GM10248 (cell line): ENCODE measurements at places on chromosomes 16 and 17.
A peak's percentile ranks its signal among the peaks of the same experiment; 100 is the strongest.

DNA sequence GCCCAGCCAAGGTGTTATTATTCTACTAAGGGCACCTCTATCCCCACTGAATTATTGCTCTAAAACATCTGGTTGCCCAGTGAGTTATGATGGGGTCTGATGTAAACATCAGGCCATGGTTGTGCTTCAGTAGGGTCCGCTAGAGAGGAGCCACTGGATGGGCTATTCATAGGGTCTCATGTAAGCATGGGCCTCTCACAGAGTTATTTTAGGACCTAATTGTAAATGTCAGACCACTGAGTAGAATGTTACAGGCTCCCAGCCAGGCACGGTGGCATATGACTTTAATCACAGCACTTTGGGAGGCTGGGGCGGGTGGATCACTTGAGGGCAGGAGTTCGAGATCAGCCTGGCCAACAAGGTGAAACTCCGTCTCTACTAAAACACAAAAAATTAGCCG, 5.3 kb downstream of the RAPGEFL1 start:
- no peak for DNase-seq

GRCh38 chr17:38874505-38875400, 4.9 kb downstream of the LASP1 start:
- DNase-seq: no peak

DNA sequence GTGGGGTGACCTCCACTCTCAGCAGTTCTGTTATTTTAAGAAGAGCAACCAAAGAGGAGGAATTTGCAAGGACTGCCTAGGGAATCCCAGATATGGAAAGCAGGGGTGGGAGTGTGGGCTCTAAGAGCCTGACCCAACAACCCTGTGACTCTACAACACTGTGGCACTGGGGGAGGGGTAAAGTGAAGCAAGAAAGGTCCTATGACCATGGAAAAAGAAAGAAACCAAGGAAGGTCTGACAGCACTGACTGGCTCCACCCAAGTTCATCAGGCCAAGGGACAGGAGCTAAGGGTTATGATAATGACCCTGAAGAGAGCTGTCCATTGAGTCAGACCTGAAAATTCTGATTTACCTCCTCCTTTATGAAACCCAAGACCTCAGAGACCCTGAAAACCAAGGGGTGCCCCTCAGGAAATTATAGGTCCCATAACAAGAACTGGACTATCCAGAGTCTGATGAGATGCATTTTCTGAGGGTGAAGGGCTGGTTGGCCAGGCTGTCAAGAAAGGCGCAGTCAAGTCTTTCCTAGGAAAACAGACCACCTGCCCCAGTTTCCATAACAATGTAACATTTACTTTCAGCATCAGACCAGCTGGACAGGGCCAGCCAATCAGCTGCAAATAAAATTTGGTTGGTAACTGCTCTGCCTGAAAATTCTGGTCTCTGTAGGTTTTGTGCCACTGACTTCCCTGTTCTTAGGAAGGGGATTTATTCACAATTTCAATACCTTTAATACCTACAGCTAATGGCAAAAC, 53.8 kb upstream of the MTMR4 start:
- no peak for DNase-seq

GRCh38 chr17:66837885-66838665, 3.2 kb downstream of the CACNG5 start:
- DNase-seq: no peak

DNA sequence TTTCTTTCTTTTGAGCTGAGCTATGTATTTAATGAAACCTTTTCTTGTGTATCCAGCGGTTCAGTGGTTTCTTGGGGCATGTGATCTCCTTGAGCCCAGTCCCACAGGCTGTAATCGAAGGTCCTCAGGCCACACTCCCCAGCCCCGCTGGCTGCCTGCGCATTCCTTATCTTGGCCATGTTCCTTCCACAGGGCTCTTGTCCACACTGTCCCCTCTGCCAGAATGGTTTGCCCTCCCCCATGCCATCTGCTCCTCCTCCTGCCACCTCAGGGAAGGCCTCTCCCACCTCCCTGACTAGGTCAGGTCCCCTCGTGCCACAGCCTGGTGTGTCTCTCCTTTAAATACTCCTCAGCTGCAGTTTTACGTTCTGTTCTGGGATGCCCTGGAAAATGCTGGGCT, 12.1 kb upstream of the NLRC5 start:
- no peak for DNase-seq

- no peak for DNase-seq
These were observed 171.8 kb upstream of the GSE1 start for GRCh38 chr16:85441189-85441889.

- DNase-seq: no peak
These were observed at the start of gene ZACN for GRCh38 chr17:76078860-76079534. ZACN (plus strand) TSS chr17:76079182; CDS start chr17:76079265, 83 bp downstream.

DNA sequence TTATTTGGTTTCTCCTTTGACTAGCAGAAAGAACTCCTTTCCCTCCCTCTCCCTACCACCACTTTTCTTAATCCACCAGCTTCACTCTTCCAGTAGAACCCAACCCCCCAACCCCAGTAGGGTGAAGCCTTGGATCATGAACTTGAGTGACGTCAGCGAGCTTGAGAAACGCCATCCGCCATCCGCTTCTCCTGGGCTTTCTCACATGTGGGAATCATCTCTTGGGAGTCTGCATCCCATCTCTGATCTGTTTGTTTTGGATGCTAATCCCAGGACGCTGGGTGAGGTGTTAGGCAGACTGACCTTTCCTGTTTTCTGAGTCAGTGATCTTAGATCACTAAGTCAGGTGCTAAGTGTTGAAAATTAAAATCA, 16.0 kb upstream of the SOX9 start:
- no peak for DNase-seq

- DNase-seq: peak; percentile 80
These were observed 2.5 kb downstream of the TBX21 start for GRCh38 chr17:47735536-47736011.

DNA sequence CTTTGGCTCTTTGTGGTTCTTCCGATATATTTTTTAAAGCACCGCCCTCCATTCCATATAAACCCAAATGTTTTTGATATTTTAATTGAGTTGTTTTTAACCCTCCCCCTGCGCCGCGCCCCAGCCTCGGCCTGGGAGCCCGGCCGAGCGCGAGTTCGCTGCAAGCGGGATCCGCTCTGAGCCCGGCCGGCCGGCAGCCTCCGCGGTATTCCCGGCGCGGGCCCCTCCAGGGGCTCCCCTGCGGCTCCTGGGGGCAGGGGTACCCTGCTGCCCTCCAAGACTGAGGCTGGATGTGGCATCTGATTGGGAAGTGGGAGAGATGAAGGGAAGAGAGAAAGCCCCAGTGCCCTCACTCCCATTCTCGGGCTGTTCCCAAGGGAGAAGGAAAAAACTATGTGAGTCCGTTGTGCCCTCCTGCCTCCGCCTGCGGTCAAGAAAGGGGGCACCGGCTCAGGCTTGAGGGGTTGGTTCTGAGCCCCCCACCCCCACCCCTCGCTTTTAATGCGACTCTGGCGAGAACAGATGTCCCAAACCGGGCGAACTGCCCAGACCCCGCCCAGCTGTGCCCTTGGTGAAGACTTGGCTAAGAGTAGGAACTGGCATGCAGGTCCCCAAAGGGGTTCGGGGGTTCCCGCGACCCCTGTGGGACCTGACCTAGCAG, 8.6 kb downstream of the NEUROD2 start:
- no peak for DNase-seq

DNA sequence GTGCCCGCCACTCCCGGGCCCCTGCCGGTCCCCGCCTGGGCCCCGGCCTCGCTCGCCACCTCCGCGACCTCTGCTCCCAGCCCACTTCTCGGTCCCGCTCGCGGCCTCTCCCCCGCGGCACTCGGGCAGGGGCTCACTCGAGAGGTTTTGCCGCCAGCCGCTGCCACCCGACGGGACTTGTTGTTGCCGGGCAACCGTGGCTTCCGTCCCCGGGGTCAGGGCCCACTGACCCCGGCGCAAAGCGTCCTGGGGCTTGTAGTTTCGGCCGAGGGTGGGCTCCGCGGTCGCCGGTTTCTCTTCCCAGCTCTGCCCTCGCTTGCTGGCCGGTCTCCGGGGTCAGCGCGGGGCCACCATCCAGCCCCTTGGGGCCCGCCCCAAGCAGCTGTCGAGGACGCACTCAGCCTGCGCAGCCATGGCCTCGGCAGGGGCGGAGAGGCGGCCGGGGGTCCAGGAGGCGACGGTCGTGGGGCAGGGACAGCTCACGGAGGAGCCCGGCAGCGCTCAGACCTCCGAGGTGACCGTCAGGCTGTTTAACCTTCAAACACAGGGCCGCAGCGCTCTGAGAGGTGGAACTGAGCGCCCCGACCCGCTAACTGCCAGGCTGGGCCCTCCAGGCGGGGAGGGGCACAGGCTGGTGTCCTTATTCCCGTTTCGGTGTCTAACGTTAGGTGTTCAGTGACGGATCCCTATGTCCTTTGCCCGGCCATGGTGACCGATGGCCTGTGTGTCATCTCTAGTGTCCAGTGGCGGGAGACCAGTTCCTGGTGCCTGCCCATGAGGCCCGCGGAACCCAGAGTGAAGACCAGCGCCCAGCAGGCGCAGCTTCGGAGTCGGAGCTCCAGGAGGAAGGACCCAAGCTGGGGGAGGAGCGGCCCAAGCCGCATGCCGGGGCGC, at the start of the genes C16orf86 and ENKD1:
Gene C16orf86, plus strand, starts transcription at position 256 of the 894 bp plus-strand sequence. Its CDS starts 157 bp downstream, at position 413.
Gene ENKD1, minus strand, starts transcription at position 192 of the 894 bp plus-strand sequence. CDS start 308 bp downstream, outside the sequence.
- DNase-seq: peak; percentile 93

DNA sequence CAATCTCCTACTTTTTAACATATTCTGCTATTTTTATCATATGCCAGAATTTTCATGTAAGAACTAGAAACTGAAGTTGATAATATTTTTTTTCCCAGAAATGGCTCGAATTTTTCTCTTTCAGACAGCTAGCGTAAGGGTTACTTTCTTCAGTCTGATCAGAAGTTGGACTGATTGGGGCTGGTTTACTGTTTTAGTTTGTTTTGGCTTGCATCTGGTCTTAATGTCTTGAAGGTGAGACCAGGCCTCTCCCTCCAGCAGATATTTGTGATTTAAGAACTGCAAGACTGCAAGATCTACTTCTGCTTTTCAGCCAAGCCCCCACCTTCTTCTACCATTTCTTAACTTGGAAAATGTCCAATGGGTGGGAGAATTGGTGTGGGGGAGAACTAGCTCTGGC, 266.4 kb downstream of the HAPSTR1 start:
- no peak for DNase-seq

GRCh38 chr16:82203198-82203597, 33.2 kb upstream of the MPHOSPH6 start:
- DNase-seq: no peak

GRCh38 chr16:17633181-17633951, 162.6 kb upstream of the XYLT1 start:
- DNase-seq: no peak

GRCh38 chr17:17590141-17590751, 1.3 kb downstream of the PEMT start:
- no peak for DNase-seq

GRCh38 chr17:45852535-45853297, 8.0 kb downstream of the SPPL2C start:
- peak; percentile 68 for DNase-seq

GRCh38 chr17:44203731-44204440, 4.2 kb upstream of the ATXN7L3 start:
- peak; percentile 52 for DNase-seq

GRCh38 chr17:83086907-83087787, 7.7 kb downstream of the METRNL start:
- no peak for DNase-seq

- peak; percentile 80 for DNase-seq
These were observed 5.2 kb downstream of the SLFN11 start for GRCh38 chr17:35368081-35368830.

DNA sequence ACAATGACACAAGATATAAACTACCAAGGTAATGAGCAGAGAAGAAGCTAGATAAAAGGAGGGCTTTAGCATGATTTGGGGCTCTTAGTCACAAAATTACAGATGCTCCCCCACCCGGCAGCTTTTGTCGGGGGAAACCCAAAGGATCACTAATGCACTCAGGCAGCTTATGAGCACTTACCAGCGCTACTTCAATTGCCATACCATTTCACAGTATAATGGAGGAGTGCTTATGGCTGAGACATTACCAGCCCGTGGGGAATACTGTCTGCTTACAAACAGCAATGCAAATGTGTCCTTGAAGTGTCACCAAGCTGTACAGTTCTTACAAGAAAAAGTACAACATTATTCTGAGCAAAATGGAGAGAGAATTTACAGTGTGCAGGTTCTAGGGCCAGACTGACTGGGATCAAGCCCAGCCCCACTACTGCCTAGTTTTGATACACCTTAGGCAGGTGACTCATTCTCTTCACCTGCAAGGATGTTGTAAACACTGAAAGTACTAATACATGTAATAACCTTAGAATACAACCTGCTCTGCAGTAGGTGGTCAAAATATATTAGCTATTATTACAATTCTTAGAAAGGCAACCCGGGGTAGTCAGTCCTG, 16.3 kb downstream of the ANKFY1 start:
- no peak for DNase-seq

DNA sequence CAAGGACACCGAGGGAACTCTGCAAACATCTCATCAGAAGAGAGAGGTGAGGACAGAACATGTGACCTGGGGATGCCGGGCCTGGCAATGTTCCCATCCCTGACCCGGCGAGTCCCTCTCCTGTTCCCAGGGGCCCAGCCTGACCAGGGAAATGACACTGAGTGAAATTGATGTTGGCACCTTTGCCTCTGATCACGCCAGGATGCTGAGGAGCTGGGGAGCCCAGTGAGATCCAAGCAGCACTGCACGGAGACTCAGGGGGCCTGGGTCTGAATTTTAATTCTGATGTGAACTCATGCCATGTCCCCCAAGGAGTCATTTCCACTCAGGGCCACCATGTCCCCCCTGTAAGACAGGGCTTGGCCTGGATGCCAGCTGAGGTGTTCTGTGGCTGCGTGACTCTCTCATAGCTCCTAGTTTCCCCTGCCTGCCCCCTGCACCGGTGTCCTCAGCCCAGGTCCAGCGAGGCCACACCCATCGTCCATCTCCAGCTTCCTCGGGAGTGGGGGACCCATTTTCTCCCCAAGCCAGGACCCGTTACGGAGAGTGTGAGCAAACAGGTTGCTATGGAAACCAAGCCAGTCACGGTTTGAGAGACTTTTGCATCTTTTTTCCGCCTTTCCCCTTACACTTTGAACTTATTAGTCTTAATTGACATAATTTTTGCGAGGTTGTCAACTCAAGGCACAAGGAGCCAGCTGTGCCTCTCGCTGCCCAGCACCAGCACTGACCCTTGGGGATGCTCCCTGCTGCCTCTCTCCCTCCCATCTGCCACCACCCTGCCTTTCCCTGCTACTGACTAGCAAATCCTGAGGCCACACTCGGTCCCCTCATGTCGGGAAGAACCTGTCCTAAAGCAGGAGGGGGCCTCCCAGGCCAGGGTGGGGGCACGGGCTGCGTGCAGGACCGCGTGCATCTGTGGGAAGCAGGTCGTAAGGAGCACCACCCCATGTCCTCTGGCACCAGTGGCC, 150.0 kb downstream of the SDK2 start:
- DNase-seq: no peak

DNA sequence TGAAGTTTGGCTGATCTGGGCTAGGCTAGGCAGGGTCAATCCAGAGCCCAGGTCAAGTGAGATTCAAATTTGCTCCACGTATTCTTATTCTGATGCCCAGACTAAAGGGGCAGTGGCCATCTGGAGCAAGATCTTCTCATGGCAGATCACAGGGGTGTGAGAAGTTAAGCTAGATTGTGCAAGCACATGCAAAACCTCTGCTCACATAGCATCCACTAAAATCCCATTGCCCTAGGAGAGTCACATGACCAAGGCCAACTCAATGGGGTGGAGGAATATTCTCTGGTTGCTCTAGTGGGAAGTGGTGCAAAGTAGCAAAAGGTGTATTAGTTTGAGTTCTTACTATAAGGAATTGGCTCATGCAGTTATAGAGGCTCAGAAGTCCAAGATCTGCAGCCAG, 318.4 kb upstream of the ASIC2 start:
- no peak for DNase-seq
